Retina (tissue), 1 donor: ENCODE measurements at places on chromosomes 12 and 14.

GRCh38 chr14:30874999-30875787 lies 834 bp downstream of the COCH start:
- peak; percentile 70 for DNase-seq

- DNase-seq, result peak; percentile 57
Measured at GRCh38 chr14:104341532-104342434, 203.4 kb downstream of the KIF26A start.

GRCh38 chr14:43647302-43647701 lies 859.8 kb downstream of the FSCB start:
- DNase-seq, result no peak

DNA sequence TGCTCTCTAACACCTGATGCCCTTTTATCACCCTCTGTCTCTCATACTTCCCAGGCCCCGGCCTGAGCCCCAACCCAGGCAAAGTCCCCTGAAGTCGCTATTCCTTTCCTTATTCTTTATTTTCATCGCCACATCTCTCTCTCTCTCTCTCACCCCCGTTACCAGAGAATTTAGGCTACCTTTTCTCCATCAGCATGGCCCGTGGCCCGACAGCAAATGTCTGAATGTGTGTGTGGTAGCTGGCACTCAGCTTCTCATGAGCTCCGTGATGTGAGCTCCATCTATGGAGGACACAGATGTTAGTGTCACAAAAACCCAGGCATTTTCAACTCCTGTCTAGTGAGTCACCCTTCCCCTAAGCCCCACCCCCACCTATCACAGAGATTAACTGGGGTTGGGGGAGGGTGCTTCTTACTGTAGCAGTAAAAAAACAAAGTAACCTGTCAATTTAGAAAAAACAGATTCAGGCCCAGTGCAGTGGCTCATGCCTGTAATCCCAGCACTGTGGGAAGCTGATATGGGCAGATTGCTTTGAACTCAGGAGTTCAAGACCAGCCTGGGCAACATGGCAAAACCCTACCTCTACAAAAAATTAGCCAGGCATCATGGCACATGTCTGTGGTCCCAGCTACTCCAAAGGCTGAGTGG lies 53.8 kb downstream of the VCPKMT start:
- DNase-seq, result no peak

DNA sequence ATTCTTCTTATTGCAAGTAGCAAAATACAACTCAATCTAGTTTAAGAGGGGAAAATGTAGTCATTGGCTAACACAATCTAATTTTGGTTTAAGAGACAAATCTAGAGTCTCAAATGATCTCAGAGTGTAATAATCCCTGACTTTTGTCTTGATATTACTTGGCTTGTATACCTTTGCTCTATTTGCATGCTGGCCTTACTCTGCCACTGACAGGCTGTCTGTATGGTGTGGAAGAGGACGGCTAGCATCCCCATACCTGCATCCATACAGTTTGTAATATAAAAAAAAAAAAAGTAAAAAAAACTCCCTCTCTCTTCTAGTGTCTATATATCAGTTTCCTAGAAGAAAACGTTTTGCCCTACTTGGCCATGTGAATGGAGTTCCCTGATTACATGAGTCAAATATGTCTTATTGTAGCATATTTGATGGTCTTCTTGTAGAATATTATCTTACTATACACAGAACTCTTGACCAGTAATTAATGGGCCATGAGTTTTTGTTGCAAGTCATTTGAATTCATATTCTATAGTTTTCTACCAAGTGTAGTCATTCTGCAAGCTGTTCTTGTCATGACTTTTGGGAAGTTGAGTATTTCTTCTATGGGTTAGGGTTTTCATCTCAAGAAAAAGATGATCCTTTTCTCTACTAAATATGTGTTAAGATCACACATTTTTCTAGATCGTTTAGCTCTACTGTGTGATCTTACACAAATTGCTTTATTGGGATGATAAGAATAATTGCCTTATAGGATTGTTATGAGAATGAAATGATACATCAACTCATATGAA lies 8.2 kb downstream of the HIF1A start:
- no peak for DNase-seq

DNA sequence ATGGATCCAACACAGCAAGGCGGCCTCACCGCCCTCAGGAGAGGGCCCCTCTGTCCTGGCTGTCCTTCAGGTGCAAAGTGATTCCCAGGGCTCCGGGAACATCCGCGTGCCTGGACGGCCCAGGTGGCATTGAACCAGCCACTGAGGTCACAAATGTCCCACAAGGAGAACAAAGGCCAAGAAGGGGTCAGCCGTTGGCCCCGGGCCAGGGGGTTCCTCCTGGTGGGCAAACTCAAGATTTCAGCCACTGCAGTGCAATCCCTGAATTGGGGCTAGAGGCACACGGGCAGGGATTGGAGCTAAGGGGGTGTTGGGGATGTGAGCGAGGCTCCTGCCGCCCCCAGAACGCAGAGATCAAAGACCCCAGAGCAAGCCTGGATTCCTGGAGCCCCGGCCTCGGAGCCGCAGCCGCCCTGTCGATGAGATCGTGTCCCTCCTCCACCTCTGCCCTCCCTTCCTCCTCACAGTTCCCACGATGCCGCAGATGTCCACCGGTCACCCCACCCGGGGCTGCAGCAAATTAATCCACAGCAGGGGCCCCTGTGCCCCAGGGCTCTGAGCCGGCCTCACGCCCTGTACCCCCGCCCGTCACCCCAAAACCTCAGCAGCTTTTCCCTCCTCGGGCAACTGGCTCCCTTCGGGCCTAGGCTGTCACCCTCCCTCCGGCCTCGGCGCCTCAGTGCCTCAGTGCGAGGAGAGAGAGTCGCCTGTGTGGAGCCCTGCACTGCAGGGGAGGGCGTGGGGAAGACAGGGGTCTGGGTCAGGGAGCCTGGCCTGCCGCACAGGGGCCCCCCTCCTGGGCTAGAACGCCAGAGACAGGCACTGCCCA lies 56.7 kb upstream of the GALNT9 start:
- DNase-seq, result no peak

DNA sequence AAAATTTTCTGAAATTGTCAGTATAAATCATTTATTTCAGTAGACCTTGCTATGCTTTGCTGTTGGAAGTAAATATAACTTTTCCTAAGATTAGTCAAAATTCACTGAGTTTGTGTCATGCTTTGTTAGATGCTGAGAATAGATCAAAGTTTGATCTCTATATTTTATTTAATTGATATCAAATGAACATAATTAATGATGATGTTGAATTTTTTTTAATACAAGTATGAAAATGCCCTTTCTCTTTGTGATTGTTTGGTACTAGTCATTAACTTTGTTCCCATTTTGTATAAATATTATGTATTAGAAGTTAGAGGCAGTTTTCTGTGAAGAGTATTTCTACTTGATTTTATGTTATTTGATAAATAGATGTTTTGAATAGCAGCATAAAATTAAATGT lies 45.7 kb downstream of the CCDC91 start:
- DNase-seq, result no peak

DNA sequence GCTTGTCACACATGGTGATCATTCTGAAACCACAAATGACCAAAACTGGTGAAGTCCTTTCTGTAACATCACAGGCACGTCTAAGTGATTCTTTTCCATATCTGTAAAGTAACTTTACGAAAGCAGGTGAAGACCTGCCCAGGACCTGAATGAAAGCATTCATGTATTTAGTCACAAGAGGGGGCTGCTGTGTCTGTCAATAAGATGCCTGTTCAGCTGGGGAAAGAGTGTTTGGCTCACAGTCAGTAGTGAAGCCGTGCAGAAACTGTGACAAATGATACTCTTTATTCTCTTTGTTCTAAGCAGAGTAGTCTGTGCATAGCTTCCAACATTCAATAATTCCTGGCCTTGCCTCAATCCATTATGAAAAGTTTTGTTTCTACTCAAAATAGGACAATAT lies 373.5 kb upstream of the OR4E1 start:
- DNase-seq, result no peak

GRCh38 chr12:58395470-58395869 lies 454.1 kb downstream of the ATP23 start:
- no peak for DNase-seq

DNA sequence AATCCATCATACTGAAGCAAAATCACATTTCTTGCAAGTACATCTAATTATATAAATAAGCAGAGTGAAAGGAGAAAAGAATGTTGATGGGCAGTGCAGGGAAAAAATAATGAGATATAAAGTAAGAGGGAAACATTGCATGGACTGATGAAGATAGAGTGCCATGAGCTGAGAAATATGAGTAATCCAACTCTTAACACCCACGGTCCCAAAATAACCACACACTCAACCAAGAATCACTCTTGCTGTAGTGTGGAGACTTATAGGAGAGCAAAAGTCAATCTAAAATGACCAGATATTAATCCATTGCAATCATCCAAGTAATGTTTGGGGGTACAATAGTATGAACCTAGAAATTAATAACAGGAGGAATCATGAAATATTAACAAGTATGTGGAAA lies 40.2 kb downstream of the MYF5 start:
- no peak for DNase-seq

DNA sequence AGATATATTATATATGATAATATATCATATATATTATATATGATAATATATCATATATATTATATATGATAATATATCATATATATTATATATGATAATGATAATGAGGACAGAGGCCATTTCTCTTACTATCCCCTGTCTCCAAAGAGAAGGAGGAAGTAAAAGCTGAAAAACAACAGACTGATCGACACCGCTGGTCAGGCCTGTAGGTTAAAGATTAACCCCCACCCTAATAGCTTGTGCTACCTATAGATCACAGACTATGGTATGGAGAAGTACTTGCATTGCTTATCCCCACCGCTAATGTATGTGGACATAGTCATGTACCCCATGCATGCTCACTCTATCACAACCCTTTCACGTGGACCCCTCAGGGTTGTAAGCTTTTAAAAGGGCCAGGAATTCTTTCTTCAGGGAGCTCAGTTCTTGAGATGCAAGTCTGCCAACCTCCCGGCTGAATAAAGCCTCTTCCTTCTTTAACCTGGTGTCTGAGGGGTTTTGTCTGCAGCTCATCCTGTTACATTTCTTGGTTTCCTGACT lies 786.1 kb upstream of the TMEM132C start:
- no peak for DNase-seq

- DNase-seq, result no peak
Measured at GRCh38 chr12:56933826-56934625, at the start of gene SDR9C7. SDR9C7 (minus strand) TSS chr12:56934408; CDS start chr12:56934261, 147 bp downstream.

- DNase-seq, result no peak
Measured at GRCh38 chr12:65937161-65937641, 112.9 kb downstream of the HMGA2 start.

DNA sequence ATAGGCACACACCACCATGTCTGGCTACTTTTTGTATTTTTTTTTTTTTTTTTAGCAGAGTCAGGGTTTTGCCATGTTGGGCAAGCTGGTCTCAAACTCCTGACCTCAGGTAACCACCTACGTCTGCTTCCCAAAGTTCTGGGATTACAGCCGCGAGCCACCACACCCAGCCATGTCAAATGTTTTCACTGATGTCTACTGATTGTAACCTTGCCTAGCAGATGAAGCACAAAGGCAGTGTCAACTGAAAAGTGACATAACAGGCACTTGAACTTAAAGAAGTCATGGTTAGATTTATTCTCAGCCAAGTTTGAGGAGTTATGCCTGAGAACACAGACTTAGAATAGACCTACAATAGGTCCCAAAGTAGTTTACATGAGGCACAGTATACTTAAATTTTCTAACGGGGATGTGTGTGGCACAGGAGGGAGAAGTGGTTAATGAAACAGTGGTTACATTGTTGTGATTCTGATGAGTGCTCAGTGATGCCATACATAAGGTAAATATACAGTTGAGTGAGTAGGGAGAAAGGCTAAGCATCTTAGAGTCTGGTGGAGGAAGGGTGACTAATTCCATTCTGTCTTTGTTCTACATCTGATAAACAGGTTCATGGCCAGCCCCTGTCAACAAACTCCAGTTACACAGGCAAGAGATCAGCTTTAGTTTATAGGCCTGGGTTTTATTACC lies 12.6 kb upstream of the RNASE4 start:
- no peak for DNase-seq

GRCh38 chr14:41280745-41281144 lies 325.9 kb upstream of the LRFN5 start:
- no peak for DNase-seq

- DNase-seq, result no peak
Measured at GRCh38 chr12:66197495-66197921, 8.5 kb downstream of the IRAK3 start.

DNA sequence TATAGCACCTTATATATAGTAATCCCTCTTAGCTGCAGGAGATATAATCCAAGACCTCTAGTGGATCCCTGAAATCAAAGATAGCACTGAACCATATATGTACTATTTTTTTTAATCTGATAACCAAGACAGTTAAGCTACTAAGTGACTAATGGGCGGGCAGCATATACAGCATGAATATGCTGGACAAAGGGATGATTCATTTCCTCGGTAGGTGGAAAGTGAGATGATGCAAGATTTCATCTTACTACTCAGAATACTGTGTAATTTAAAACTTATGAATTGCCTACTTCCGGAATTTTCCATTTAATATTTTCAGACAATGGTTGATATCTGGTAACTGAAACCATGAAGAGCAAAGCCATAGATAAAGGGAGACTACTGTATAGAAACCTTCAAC lies 36.2 kb downstream of the PRMT8 start:
- no peak for DNase-seq

- no peak for DNase-seq
Measured at GRCh38 chr12:55698965-55699364, 8.7 kb downstream of the ITGA7 start.

DNA sequence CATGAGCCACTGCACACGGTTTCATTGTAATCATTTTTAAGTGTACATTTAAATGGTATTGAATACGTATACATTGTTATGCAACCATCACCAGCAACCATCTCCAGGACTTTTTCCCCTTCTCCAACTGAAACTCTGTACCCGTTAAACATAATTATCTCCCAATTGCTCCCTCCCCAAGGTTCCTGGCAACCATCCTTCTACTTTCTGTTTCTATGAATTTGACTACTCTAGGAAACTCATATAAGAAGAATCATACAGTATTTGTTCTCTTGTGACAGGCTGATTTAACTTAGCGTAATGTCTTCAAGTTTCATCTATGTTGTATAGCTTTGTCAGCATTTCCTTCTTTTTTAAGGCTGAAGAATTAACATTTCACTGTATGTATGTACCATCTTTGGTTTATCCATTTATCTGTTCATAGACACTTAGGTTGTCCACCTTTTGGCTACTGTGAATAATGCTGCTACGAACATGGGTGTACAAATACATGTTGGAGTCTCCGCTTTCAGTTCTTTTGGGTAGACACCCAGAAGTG lies 223.1 kb downstream of the EFCAB11 start:
- DNase-seq, result no peak

DNA sequence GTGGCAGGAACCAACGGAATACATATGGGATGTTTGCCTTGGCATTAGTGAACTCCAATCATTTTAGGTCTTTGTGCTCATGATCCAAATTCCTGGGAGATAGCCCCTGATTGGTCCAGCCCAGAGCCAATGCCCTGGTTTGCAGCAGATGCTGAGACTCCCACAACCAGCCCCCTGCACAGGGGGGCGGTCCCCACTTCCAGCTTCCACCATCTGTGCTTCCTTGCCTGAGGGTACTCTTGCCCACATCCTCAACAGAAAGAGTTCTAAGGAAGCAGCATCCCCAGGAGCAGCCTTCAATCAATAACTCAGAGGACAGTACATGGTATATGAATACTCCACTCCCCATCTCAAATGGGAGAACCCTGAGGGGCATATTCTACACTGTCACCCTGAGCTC lies 39.7 kb upstream of the FICD start:
- peak; percentile 38 for DNase-seq

GRCh38 chr14:104249089-104249488 lies 110.7 kb downstream of the KIF26A start:
- DNase-seq, result no peak

GRCh38 chr14:92404018-92404417 lies 81.1 kb downstream of the SLC24A4 start:
- no peak for DNase-seq
